Cerebellum (tissue), 4 donors: ENCODE measurements at places on chromosomes 1 and 21. TPM values are rescaled to one million over a fixed set of nuclear protein-coding genes. Genes with fewer than 3 reads are reported as not detected.

Gene KCNA2
- total RNA-seq: 14.4 TPM

DNA sequence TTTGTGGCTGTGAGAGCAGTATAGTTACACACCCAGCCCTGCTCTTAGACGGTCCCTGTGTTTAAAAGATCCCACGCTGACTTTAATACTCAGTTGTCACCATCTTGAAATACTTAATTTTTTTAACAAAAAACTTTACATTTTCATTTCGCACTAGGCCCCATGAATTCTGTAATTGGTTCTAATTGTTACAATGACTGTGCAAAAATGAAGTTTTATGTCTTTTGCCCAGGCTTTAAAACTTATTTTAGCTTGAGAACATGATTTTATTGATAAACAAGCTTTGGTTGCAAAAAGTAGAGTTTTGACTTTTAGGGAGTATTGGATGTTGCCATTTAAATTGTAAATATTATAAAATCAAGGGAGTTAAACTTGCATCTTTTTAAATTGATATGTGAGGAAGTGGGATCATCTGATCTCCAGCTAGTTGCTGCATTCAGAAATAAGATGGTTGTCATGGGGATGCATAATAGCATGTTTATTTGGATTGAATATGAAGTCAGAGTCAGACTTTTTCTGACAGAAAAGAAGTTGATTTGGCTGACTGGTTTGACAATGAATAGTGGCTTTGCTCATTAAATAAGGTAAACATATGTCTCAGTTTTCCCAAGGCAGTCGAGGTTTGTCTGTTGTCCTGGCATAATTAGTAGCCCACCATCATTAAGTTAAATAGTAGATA, 23.0 kb upstream of the CRP start:
- no peak for DNase-seq

GRCh38 chr1:156898971-156899664, 5.6 kb downstream of the PEAR1 start:
- DNase-seq: no peak

DNA sequence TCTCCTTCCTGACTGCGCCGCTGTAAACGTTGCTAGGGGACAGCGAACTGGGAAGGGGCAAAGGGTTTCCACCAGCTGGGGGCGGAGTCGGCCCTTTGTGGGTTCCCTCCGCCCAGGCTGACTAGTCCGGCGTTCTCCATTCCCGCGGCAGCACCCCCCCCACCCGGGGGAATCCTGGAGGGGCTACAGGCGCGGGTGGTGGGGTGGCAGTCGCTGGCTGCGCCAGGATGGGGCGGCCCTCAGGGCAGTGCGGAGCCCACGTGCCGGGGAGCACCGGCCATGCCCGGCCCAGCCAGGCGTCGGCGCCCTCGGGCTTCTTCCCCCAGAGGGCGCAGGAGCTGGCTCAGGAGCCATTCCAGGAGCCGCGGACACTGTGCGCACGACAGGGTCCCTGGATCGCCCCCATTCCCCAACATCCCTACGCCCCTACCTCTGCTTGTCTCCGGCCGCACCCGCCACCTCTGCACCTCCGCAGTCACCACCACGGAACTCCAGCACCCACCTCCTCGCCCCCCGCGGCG, 476 bp downstream of the BATF3 start:
- DNase-seq: no peak

DNA sequence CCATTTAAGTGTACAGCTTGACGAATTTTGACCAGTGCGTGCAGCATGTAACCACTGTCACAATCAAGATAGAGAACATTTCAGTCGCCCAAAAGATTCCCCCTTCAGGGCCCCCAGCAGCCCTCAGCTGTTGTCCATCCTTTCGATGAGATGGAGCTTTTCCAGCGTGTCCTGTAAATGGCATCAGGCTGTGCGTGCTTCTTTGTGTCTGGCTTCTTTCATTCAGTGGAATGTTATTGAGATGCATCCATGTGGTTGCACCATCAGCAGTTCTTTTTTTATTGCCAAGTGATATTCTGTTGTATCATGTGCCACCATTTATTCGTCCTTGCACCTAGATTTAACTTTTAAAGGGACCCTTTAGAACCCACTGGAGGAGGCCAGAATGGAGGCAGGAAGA, 21.9 kb downstream of the UBE2Q1 start:
- no peak for DNase-seq

DNA sequence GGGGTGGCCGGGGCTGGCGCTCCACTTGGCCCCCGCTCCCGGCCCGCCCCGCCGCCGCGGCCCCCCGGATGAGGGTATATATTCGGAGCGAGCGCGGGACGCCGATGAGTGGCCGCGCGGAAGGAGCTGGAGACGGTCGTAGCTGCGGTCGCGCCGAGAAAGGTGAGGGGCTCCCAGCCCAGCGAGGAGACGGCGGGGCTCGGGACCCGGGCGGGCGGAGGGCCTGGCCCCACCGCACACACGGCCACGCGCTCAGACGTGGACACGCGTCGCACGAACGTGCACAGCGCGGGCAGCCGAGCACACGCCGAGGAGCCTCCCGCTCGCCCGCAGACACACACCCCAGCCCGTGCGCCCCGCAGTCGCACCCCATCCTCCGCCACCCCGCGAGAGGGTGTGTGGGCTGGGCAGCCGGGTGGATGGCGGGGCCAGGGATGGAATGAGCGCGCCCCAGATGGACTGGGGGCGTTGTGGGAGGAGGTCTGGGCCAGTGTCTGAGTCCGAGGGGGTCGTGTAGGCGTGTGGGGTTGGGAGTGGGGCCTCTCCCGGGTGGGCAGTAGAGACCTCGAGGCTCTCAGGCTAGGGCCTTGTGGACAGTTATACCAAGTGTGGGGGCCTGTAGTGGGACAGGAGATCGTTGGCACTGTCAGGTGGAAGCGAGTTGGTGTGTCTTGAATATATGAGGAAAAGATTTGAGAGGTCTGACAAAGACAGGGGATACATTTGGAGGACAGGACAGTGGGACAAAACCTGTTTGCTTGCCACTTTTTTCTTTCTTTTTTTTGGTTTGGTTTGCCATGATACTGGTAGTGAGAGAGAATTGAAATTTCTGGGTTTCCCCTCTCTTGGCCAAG, at the start of gene UAP1:
TSS of gene UAP1 (plus strand) at position 107 of the 854 bp plus-strand sequence. CDS start 4,347 bp downstream, outside the sequence.
- DNase-seq: peak; percentile 20

- DNase-seq: no peak
These were observed 7.1 kb downstream of the TCP10L start for GRCh38 chr21:32578107-32578691.

- DNase-seq: no peak
These were observed 18.1 kb upstream of the WASF2 start for GRCh38 chr1:27507960-27508665.

- no peak for DNase-seq
These were observed 27.8 kb downstream of the IGFN1 start for GRCh38 chr1:201218409-201218808.

Gene NHLH1
- total RNA-seq: 14.3 TPM

- no peak for DNase-seq
These were observed 83.0 kb downstream of the RYR2 start for GRCh38 chr1:237124856-237125462.

Gene INKA2
- 15.9 TPM for total RNA-seq

DNA sequence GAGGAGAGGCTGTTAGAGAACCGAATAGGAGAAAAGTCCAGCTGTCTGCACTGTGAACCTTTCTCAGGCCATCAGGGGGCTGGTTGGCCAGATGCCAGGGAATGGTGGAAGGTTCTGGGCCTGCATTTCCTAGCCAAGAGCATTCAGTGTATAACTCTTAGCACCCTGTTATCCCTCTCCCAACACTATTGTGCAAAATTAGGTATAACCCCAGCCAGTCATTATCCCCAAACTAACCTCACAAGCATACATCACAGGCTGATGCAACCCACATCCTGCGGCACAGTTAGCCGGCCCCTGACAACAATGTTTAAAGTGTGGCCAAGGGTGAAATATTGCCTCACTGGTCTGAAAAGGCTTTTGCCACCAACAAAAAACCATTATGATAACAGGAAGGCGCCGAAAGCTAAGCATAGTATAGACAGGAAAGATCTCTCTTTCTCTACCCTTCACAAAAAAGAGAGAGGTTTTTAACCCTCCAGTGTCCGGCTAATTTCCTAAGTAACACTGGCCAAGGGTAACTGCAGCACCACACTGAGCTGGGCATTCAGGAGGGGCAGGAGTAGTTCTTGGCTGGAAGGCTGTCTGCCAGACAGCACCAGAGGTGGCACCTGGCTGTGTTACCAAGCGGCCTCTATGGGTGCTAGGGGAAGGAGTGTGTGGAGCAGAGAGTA, 77.3 kb upstream of the BCAR3 start:
- DNase-seq: no peak

- DNase-seq: no peak
These were observed 7.5 kb downstream of the SELENOF start for GRCh38 chr1:86906419-86906818.

Gene PIK3C2B
- 32.3 TPM for total RNA-seq

Gene SFN
- total RNA-seq: not detected

- no peak for DNase-seq
These were observed 1260.7 kb downstream of the PLA2G4A start for GRCh38 chr1:188089461-188089860.

- DNase-seq: peak; percentile 40
These were observed 19.8 kb downstream of the CD34 start for GRCh38 chr1:207891148-207891547.

DNA sequence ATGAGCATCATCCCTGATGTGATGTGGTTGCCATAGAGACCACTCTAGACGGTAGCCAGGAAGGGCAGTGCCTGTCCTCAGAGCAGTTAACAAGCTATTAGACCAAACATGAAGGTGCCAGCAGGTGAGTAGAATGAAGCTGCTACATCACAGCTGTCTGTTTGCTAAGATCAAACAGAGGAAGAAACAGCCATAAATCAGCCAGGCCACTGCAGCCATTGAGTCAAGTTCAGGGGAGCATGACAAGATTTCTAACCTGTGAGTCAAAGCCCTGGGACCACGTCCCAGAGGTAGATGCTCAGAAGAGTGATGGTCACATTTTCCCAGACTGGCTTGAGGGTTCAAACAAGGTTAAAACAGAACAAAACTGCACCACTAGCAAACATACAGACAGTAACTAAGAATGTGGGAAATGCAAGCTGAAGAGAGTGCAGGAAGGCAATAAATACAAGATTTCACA, 450.6 kb upstream of the DAB1 start:
- DNase-seq: no peak

GRCh38 chr21:35048706-35049617, at the start of gene RUNX1:
RUNX1 (minus strand) TSS chr21:35049302.
- no peak for DNase-seq

DNA sequence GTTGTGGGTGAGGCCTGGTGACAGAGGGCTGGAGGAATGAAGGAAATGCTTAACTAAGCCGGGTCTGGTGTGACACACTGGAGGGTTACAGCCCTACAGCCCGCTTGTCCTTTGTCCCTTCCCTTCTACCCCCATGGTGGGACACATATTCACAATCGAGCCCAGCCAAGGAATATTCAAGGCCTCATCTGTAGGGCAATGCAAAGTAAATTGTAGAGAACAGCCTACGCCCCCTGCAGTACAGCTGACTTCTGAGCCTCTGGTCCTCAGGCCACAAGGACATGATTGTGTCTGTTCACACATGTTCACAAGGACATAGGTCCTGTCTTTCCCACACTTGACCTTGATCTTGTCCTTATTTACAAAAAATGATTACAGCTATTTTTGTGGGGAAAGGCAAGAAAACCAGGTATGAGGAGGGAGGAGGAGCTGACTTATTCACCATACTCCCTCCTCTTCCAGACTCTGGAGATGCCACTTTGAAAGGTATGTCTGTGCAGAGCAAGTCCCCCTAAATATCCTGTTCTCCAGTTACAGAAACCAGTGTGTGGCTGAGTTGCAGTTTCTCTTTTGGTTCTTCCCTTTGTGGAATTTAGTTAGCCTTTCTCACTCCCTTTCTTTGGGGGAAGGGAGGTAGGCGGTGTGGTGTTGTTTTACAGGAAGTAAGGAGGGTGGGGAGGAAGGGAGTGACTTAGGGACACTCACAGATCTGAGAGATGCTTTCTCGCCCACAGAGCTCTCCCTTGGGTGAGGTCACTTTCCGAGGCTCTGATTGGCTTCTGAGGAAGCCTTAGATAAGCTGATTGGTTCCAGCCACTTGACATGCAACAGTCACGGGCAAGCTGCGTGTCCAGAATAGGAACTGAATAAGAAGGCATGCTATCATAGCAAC, 14.6 kb downstream of the POLR3GL start:
- peak; percentile 92 for DNase-seq

DNA sequence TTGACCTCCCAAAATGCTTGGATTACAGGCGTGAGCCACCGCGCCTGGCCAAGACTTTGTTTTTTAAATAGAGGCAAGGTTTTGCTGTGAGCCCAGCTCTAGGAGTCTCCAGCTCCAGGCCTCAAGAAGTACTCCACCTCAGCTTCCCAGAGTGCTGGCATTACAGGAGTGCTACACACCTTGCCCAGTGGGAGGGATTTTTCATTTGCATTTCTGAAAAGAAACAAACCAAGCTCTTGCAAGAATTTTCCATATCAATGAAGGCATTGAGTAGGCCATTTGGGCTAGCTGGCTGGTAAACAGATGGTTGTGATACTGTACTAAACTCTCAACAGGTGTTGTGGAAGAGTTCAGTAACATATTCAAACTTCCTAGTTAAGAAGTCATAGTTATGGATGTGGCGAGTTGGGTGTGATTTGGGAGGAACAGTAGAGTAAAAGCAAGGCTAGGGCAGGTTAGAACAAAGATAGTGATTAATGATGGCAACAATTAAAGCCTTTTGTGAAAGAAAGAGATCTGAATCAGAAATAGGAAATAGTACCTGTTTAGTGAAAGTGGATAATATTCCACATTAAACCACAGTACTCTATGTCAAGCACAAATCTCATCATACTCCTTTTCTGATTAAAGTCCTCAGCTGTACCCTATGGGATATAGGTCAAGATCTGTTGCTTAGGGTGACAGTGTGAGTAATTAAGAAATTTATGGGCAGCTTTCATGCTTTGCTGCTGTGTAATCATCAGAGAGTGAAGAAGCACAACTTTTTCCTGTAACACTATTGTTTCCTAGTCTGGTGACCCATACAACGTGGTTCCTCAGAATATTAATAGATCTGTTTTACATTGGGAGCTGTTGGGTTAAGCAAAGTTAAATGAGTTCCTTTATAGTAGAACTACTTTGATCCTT, 10.7 kb downstream of the AKIRIN1 start:
- no peak for DNase-seq

Gene HSD11B1
- not detected for total RNA-seq

Gene CACYBP
- total RNA-seq: 122 TPM

- DNase-seq: no peak
These were observed 135.9 kb downstream of the NPHP4 start for GRCh38 chr1:5856246-5856815.

Gene PSRC1
- total RNA-seq: 7.2 TPM

DNA sequence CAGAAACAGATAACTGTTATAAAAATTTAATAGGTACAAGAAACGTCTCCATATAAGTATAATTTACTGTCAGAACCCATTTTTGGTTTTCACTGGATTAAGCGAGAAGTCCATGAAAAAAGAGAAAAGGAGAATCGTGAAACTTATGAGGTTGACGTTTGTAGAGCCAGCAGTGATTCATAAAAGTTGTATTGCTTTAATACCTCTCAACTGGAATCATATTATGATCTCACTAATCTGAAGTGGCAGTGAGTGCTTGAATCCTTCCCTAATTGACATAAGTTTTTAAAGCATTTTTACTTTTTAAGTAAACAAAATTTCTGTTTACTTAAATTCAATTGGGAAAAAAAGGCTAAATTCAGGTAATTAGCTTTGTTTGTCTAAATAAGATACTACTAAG, 315.3 kb downstream of the TPR start:
- DNase-seq: no peak

GRCh38 chr1:50268049-50268448, 155.2 kb downstream of the DMRTA2 start:
- DNase-seq: no peak

- no peak for DNase-seq
These were observed 5.6 kb upstream of the YBX1 start for GRCh38 chr1:42676534-42677087.
